Spinal cord (tissue), 10 donors: ENCODE measurements at places on chromosomes 13 and 19. TPM values are rescaled to one million over a fixed set of nuclear protein-coding genes. Genes with fewer than 3 reads are reported as not detected.

TBC1D17 gene
- 78.6 TPM for polyA plus RNA-seq

KISS1R gene
- 2.7 TPM for polyA plus RNA-seq

PRRG2 gene
- polyA plus RNA-seq = 0.78 TPM

PRR20E gene
- not detected for polyA plus RNA-seq

CEACAM18 gene
- polyA plus RNA-seq = not detected

SPATA13 gene
- 29.7 TPM for polyA plus RNA-seq

RDH8 gene
- not detected for polyA plus RNA-seq

ZNF730 gene
- polyA plus RNA-seq = 5.3 TPM

HSH2D gene
- polyA plus RNA-seq = 0.45 TPM

MBD3L2 gene
- not detected for polyA plus RNA-seq

SUGP2 gene
- 198 TPM for polyA plus RNA-seq

LILRB1 gene
- polyA plus RNA-seq = 2.0 TPM

LHFPL6 gene
- 49.6 TPM for polyA plus RNA-seq

S1PR5 gene
- polyA plus RNA-seq = 1.6 TPM

SMIM17 gene
- polyA plus RNA-seq = 54.3 TPM

PRODH2 gene
- polyA plus RNA-seq = 0.27 TPM

SCN1B gene
- polyA plus RNA-seq = 24.0 TPM

PTGIR gene
- 0.65 TPM for polyA plus RNA-seq

FCER2 gene
- 0.27 TPM for polyA plus RNA-seq

ANKRD24 gene
- polyA plus RNA-seq = 10.4 TPM

GIPR gene
- polyA plus RNA-seq = 1.4 TPM

ZNF835 gene
- polyA plus RNA-seq = 6.6 TPM

PINLYP gene
- 12.9 TPM for polyA plus RNA-seq

CYP2A7 gene
- 0.78 TPM for polyA plus RNA-seq

TYROBP gene
- 25.8 TPM for polyA plus RNA-seq

MEDAG gene
- polyA plus RNA-seq = 4.2 TPM

WTIP gene
- polyA plus RNA-seq = 36.5 TPM

FAM124A gene
- 15.7 TPM for polyA plus RNA-seq

KLK12 gene
- not detected for polyA plus RNA-seq

LSR gene
- 21.3 TPM for polyA plus RNA-seq

ONECUT3 gene
- 0.62 TPM for polyA plus RNA-seq

ZNF543 gene
- 5.0 TPM for polyA plus RNA-seq

POLR1G gene
- polyA plus RNA-seq = 8.9 TPM

NKPD1 gene
- 1.4 TPM for polyA plus RNA-seq

AP1M2 gene
- polyA plus RNA-seq = 1.1 TPM

NFIC gene
- polyA plus RNA-seq = 56.2 TPM

SYCN gene
- polyA plus RNA-seq = not detected

ZNF433 gene
- 7.7 TPM for polyA plus RNA-seq

IL17D gene
- 94.7 TPM for polyA plus RNA-seq

KIR2DL3 gene
- not detected for polyA plus RNA-seq

MIA gene
- polyA plus RNA-seq = 8.5 TPM

LHB gene
- polyA plus RNA-seq = not detected

LRRC25 gene
- 1.3 TPM for polyA plus RNA-seq

PIH1D1 gene
- polyA plus RNA-seq = 81.6 TPM

CEACAM8 gene
- polyA plus RNA-seq = not detected

C19orf67 gene
- polyA plus RNA-seq = not detected

RPS28 gene
- 344 TPM for polyA plus RNA-seq

EDNRB gene
- polyA plus RNA-seq = 324 TPM

KLK4 gene
- polyA plus RNA-seq = 1.9 TPM

FOXO1 gene
- polyA plus RNA-seq = 10.8 TPM

OR7A5 gene
- polyA plus RNA-seq = 0.11 TPM

TTC9B gene
- 139 TPM for polyA plus RNA-seq

TMEM238 gene
- 0.86 TPM for polyA plus RNA-seq
